ENCODE measurements at places on chromosomes 7 and 10.

DNA sequence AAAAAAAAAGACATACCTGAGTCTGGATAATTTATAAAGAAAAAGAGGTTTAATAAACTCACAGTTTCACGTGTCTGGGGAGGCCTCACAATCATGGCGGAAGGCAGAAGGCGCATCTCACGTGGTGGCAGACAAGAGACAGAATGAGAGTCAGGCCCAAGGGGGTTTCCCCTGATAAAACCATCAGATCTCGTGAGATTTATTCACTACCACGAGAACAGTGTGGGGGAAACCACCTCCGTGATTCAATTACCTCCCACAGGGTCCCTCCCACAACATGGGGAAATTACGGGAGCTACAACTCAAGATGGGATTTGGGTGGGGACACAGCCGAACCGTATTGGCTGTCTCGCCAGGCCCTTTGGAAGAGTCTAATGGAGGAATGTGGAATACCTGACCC is 9.0 kb upstream of the MAFK start:
- DNase-seq, result no peak

DNA sequence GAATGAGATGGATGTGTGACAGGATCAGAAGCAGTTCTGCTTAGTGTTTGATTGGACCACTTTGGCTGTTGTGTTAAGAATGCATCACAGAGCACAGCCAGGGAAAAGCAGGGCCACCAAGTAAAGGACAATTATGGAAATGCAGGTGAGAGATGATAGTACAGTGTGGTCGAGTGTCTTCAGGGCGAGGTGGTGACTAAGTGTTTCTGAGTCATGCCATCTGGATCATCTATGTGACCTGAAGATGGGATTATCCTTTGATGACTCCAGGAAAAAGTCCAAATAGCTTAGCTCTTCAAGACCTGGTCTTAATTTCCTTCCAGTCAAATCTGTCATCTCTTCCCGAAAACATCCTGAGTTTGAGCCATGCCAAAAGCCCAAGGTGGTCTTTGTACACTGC is 523.2 kb upstream of the IGFBP3 start:
- DNase-seq, result no peak

- no peak for DNase-seq
Measured at GRCh38 chr10:94085288-94085687, 91.6 kb downstream of the PLCE1 start.

GRCh38 chr7:12229046-12229445 is 18.0 kb downstream of the TMEM106B start:
- no peak for DNase-seq

DNA sequence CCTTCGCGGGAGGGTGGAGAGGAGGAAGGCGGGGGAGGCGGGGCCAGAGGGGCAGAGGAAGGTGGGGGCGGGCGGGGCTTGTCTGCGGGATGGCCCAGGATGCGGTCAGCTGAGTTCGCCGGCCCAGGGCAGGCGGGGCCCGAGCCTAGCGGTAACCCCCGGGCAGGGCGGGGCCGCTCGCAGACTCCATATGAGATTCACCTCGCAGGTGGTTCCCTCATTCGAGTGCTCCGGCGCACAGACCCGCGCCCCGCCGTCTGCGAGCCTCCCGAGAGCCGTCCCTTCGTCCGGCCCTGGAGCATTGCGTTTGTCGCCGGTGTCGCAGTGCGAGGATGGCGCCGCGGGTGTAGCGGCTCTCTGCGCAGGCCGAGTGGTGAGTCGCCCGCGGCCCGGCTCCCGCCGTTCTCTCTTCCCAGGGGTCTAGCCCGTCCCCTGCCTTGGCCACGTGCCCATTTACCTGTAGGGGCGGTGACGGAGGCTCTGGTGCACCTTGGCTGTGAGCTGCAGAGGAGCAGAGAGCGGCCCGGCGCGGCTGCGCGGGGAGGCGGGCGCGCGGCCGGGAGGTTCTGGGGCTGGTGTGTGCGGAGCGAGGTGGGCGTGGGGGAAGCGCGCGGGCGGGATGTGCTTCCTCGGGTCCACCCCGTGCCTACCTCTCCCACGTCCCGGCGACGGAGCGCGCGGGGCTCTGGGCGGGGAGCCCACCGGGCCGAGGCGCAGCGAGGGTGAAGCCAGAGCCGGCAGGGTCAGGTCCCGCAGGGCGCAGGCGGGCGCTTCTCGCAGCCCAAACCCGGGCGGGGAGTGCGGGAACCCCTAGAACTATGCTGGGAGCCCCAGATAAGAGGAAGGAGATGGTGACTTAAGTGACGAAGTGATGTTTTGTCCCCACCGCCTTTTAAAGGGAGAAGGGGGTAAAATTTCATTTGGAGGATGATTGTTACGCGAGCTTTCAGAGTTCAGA is at the start of gene UPP1:
UPP1 (plus strand) TSS at position 220 of the 958 bp plus-strand sequence. CDS start 5,519 bp downstream, outside the sequence.
- DNase-seq, result peak; percentile 90

DNA sequence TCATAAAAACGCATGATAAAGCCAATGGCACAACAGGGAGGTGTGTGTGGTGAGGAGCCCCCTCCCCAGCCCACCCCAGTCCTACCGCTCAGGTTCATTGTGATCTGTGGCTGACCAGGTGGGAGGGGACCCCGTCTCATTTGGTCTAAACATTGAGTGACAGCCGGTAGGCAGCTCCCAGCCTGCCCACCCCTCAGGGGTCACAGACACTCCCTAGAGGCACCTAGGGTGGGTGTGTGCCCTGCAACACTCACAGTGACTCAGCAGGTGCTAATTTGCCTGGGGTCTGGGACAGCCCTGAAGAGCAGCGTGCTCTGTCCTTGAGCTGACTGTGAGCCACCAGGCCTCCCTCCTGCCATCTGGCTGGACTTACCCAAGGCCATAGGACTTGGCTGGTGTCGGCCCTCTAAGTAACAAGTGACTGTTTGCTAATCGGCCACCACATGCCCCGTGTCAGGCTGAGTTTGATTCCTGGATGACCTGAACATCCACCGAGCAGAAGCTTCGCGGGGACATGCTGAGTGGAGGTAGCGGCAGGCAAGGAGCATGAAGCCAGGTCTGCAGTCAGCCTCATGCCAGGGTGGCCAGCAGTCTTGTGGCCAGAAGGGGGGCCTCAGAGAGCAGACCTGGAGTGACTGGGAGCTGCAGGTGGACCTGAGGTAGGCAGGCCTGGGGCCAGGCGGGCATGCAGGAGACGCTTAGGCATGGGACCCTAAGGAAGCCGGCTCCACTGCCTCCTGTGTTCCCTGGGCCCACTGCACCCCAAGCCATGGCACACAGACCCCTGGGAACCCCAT is 282.3 kb upstream of the SHH start:
- no peak for DNase-seq

DNA sequence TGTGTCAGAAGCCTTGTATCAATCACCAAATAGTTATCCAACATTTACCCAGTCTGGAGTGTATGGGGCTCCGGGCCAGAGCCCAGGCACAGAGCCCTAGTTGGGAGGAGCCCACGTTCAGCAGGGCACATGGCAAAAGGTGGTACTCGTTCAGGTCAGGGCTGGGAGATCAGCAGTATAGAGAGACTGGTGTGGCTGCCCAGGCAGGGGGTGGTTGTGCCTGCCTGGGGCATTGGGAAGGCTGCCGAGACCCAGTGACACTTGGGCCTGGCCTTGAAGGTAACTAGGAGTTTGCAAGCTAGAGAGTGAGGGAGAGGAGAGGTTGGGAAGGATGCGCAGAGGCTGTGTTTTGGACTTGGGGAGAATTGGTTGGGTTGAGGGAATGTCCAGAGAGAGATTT is 48.9 kb upstream of the IGFBP3 start:
- no peak for DNase-seq

- no peak for DNase-seq
Measured at GRCh38 chr10:51257511-51258248, 183.4 kb downstream of the PRKG1 start.

GRCh38 chr7:150971242-150972022 is 6.7 kb downstream of the KCNH2 start:
- no peak for DNase-seq

DNA sequence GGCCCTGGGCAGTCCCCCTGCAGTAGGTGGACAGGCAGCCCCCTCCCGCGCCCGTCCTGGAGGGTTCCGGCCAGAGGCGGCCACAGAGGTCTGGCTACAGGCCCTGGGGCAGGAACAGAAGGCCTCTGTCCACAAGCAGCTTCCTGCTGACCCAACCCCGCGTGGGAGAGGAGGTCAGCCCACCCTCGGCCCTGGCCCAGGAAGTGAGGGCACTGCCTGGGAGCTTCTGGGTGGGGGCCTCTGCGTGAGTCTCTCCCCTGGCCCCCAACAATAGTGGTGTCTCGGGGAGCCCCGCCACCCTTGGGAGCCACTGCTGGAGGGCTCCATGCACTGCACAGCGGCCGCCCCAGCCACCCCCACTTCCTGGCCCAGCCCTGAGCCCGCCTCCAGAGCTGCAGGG is 4.7 kb downstream of the MICALL2 start:
- DNase-seq, result no peak

DNA sequence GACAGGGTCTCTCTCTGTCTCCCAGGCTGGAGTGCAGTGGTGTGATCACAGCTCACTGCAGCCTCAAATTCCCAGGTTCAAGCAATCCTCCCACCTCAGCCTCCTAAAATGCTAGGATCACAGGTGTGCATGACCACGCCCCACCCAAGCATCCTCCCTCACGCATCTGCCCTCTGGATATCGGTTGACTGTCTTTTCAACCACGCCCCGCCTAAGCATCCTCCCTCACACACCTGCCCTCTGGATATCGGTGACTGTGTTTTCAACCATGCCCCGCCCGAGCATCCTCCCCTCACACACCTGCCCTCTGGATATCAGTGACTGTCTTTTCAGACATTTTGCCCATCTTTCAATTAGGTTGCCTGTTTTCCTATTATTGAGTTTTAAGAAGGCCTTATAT is 140.5 kb downstream of the MAD1L1 start:
- DNase-seq, result no peak

- no peak for DNase-seq
Measured at GRCh38 chr10:17647326-17647725, 3.4 kb downstream of the STAM start.

GRCh38 chr7:129295015-129295423 is 70.2 kb downstream of the AHCYL2 start:
- DNase-seq, result no peak

DNA sequence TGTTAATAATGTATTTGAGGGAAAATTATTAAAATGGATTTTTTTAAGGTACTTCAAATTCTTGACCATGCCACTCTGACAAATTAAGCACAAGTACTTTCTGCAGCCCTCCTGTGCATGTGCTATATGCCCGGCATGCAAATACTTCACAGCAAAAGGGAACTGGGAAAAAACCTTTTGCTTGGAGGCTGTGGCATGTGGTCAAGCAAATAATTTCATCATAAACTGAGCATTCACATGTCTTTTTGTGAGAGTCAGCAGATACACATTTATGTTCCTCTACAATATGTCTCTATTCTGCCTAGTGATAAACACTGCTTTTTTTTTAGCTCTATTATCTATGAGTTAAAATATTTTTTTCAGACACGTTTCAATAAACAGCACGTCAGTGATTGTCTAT is 53.7 kb upstream of the SEMA3A start:
- no peak for DNase-seq

DNA sequence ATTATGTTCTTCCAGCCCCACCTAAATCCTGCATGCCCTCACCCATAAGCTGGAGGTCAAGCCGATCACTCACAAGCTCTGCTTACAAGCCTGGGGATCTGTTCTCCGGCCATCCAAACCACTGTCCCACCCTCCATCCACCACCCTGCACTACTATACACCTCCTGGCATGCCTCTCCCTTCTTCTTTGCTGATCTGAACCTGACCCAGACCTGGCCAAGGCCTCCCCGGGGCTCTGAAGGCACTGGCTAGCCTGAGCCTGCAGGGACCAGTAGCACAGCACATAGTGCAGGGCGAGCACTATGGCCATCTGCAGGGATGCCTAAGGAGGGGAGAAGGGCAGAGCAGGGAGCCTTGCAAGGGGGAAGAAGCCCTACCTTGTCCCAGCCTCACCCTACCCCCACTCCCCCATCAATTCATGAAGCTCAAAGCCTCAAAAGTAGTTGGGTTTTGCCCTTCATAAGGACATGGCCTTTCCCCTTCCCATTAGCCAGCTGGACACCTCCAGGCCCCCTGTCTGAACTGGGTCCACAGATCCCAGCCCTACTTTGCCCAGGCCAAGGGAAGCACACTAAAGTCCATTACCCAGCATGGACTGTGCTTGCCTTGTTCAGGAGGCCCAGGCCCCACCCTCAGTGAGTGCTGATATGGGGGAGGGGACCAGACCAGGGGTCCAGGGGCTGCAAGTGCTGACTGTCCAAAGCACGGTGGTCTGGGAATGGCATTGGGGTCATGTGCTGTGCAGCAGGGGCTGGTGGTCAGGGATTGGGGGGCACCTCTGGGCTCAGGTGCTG is 29.6 kb downstream of the CHAT start:
- no peak for DNase-seq

GRCh38 chr7:27953361-27953760 is 213.4 kb downstream of the TAX1BP1 start:
- no peak for DNase-seq

GRCh38 chr7:122965306-122965705 is 30.2 kb downstream of the TAS2R16 start:
- DNase-seq, result no peak

GRCh38 chr10:60008816-60009215 is 102.5 kb upstream of the CCDC6 start:
- no peak for DNase-seq

- DNase-seq, result no peak
Measured at GRCh38 chr7:13069841-13070240, 382.4 kb downstream of the ARL4A start.

- DNase-seq, result no peak
Measured at GRCh38 chr7:71444130-71444529, 312.2 kb downstream of the GALNT17 start.

DNA sequence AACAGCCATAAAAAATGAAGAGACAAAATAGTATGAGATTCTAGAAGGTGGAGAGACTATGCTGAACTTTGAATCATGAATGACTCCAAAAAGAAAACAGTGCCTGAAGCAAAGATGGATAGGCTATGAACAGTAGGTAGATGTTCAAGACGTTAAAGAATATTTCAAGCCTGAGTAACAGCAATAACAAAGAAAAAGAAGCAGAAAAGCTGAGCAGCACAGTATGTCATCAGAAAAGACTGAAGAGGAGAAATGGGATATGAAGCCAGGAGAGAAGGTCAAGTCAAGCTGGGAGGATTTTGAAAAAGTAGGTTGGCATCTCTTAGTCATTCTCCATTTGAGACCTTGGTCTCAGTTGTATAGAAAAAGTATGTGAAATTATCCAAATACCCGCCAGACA is 484.4 kb downstream of the SORCS1 start:
- no peak for DNase-seq

DNA sequence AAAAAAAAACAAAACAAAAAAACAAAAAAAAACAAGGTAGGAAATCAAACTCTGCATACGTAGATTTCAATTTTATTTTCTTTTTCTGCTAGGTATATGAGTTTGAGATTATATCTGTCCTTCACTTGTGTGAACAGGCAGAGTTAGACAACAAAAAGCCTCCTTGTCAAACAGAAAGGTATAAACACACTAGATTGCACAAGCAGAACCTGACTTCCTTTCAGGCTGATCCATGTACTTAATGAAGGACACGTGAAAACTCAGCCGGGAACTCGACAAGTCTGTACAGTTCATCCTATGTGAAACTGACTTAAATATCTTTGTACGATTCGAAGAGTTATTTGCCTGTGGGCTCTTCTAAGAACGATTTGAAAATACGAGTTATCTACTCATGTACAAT is 254.1 kb downstream of the ARL4A start:
- no peak for DNase-seq

Measured in activated CD4-positive, alpha-beta T cell treated with anti-CD3 and anti-CD28 coated beads for 4 hours (primary cell).